ENCODE measurements at places on chromosomes 2 and 18. TPM values are rescaled to one million over a fixed set of nuclear protein-coding genes. Genes with fewer than 3 reads are reported as not detected.

- no peak for DNase-seq
Observed at GRCh38 chr2:167181134-167181533, 292.9 kb downstream of the XIRP2 start.

DNA sequence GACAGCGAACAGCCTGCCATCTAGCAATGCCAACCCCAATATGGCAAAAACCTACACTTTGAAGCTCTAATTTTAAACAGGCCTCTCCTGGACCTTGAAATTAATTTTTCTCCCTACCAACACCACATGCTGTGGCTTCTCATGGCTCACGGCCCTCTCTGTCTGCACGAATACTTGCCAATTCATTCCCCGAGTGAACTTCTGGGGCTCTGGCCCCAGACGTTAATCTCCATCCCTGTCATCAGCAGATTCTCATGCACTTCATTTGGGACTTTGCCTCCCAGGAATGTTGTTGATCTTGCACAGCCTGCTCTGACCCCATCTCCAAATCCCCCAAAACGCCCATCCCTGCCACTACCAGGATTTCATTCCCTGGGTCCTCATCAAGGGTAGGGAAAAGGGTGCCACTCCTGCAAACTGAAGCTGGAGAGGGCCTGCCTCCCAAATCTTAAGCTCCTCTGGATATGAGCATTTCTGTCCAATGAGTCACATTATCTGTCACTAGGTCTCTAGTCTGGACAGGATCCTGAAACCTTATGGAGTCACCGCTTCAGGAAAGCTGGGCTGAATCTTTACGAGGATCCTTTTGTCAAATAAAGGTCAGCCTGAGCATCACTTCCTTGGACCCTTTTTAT lies 10.4 kb downstream of the FIGLA start:
- DNase-seq: no peak

DNA sequence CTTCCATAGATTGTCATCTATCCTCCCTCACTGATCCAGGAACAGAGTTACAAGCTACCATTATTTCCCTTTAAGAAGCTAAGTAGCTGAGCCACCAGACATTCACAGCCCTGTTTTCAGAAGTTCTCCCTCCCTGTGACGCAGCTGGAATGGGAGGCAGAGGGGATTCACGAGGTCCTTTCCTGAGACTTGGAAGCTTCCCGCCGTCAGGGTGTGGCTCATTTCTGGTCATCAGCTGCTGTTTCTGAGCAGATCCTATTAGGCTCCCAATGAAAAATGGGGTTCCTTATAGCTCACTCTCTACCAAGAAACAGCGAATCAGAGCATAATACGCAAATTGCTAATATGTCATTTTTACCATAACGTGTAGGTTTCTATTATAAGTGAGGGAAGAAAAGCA lies 559.3 kb upstream of the ID2 start:
- no peak for DNase-seq

GRCh38 chr2:8694737-8695136 lies 12.9 kb downstream of the ID2 start:
- DNase-seq: no peak

- no peak for DNase-seq
Observed at GRCh38 chr2:214960677-214961076, 151.2 kb upstream of the BARD1 start.

GRCh38 chr18:77571743-77572142 lies 322.1 kb downstream of the GALR1 start:
- no peak for DNase-seq

DNA sequence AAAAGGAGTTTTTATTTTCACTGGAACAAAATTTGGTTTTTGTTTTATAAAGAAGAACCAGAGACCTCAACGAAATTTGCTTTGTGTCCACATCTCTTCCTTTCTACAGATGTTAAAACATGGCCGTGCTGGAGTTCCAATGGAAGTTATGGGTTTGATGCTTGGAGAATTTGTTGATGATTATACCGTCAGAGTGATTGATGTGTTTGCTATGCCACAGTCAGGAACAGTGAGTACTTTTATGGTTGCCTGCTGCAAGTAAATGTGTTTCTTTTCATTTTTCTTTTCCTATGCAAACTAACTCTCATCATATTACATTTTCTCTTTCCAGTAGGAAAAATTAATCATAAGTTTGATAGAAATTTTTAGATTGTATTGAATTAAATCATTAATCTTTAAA lies 48.4 kb upstream of the TBR1 start:
- no peak for DNase-seq

DNA sequence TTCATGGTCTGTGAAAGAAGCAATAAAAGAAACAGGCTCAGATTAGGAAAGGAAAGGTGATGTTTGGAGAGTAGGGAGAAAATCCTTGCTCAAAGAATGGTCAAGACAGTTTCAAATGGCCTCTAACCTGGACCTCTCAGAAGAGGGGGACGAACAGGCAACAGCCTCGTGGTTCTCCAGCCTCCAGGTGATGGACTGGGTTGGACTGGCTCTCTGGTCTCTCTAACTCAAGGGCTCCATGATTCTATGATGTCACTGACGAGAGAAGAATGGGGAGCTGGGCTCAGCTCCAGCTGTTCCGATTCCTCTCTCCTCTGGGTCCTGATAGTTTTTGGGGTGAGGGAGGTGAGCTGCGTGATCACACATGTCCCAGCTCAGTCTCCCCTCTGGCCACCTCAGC lies at the start of gene C2orf74:
Gene C2orf74 (plus strand): TSS at position 301 of the 400 bp plus-strand sequence. CDS start 327 bp downstream, outside the sequence.
- no peak for DNase-seq

GRCh38 chr18:9287036-9287435 lies 47.5 kb upstream of the TWSG1 start:
- no peak for DNase-seq

GRCh38 chr2:11676640-11677039 lies 6.6 kb upstream of the NTSR2 start:
- no peak for DNase-seq

- DNase-seq: no peak
Observed at GRCh38 chr2:16386031-16386430, 279.6 kb downstream of the CYRIA start.

MC5R gene
- total RNA-seq: not detected

DNA sequence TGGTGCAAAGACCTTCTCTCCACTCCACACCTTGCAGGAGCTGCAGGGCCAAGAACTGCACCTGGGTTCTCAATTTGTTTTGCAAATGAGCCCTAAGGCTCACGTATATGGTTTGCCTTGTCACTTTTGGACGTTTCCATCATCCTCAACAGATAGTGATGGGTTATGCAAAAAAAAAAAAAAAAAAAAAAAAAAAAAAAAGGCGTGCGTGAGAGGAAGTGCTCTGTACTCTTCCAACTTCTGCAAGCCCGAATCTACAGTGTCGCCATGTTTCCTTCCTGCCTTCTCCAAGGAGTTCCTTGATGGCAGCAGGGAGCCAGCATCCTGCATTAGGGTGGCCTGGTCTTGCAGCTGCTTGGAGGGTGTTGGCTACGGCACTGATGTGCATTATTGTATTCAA lies 4.0 kb upstream of the INHBB start:
- no peak for DNase-seq

DNA sequence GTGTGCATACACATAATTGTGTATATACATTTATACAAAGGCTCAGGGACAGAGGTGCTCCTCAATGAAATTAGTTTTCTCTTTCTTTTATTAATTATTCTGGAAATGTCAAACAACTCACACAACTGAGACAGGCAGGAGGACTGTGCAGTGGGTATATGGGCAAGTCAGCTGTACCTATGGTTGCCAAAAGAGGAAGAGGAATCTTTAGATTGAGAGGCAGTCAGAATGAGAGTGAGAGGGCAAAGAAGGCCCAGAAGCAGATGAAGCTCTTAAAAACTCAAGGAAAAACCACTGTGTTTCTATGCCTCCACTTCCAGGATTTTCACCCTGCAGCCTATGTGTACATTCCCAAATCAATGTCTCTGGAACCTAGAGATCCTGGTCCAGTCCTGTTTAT lies 79.1 kb downstream of the CACNB4 start:
- DNase-seq: no peak

ITGA4 gene
- total RNA-seq: 118 TPM

TM4SF20 gene
- total RNA-seq: not detected

- no peak for DNase-seq
Observed at GRCh38 chr2:157364257-157364974, 38.8 kb upstream of the ERMN start.

DNA sequence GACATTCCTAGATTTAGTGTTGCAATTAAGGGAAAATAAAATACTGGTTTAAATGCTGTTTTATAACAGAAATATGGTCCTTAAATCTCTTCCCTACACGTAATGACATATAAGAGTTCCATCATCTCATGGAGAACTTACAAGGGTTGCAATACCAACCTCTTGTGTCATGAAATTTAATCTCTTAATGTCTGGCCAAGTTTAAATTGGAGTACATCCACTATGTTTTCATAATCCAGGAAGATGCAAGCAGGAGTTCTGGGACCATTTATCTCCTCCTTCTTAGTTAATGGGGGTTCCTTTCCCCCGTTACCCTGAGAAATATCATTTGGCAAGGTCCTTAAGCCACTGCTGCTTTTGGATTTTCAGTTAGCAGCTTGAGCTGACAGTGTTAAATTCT lies 126.0 kb upstream of the ACVR2A start:
- DNase-seq: no peak

SERPINB10 gene
- total RNA-seq: not detected

GRCh38 chr2:148306027-148306426 lies 285.1 kb downstream of the MBD5 start:
- DNase-seq: no peak

GRCh38 chr2:54597153-54597848 lies 126.2 kb upstream of the EML6 start:
- DNase-seq: no peak

WIPF1 gene
- total RNA-seq: 340 TPM

- DNase-seq: no peak
Observed at GRCh38 chr2:237759176-237759575, 39.4 kb upstream of the RBM44 start.

ARMC9 gene
- 3.8 TPM for total RNA-seq

DNA sequence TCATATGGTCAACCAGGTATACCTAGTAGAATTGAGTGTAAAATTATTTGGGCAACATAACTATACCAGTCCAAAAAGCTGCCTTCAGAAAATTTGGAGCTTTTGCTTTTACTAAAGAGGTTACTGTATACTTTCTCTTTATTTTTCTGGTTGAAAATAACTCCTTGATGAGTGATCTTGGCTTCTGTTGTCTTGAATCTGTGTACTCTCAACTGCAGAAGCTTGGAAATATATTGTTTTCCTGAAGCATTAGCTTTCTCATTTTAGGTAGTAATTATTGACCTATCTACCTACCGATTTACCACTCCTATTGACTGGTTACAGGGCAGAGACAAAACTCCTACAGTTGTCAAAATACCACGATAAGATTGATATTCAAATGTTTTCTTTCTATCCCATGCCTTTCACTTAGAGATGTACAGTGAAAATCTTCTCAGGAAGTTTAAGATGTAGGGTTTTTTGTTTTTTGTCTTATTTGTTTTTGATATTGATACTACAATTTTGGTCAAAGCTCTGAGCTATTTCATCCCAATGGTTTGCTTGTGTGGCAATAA lies 35.7 kb upstream of the DLX1 start:
- no peak for DNase-seq

- DNase-seq: no peak
Observed at GRCh38 chr2:156087875-156088274, 244.6 kb downstream of the NR4A2 start.

DNA sequence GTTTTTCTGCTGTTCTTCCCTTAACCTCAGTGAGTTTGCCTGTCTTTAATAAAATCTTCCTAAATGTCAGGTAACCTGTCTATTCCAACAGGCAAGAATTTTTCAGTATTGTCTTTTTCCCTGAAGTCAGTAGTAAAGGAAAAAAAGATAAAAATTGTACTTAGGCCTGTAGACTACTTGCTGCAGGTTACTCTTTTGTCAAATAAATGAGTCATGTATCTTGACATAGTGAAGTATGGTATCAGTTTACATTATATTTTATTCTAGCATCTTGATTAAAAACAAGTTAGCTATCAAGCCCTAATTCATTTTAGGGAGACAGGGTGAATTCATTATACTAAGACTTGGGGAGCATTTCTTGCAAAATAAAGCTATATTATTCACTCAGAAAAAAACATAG lies 59.8 kb downstream of the ITGA4 start:
- no peak for DNase-seq

DSG1 gene
- not detected for total RNA-seq

- no peak for DNase-seq
Observed at GRCh38 chr2:10038123-10038522, 5.2 kb upstream of the KLF11 start.

DNA sequence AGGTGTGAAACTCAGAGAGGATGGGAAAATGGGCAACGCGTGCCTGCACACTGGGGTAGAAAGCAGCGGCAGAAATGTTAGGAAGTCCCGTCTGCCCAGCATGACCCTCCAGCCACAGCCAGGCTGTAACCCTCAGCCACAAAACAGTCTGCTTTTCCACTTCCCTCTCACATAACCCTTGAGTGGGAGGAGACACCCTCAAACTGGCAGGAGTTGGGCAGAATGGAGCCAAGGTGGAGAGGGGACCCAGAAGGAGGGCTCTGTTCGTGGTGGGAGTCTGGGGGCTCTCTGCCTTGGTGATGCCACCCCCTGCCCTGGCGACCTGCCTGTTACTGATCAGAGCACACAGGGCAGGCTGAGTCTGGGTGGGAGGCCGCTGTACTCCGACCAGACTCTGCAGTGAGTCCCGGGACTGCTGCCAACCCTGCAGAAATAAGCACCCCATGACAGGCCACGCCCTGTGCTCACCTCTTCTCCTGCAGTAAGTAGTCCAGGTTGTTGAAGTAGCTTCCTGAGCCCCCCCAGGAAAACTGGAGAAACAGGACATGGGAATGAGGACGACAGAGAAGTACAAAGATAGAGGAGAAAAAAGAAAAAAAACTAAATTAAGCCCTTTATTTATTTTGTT lies 16.0 kb downstream of the FAM178B start:
- DNase-seq: no peak

SOWAHC gene
- total RNA-seq: 0.31 TPM

CNDP1 gene
- not detected for total RNA-seq

DNA sequence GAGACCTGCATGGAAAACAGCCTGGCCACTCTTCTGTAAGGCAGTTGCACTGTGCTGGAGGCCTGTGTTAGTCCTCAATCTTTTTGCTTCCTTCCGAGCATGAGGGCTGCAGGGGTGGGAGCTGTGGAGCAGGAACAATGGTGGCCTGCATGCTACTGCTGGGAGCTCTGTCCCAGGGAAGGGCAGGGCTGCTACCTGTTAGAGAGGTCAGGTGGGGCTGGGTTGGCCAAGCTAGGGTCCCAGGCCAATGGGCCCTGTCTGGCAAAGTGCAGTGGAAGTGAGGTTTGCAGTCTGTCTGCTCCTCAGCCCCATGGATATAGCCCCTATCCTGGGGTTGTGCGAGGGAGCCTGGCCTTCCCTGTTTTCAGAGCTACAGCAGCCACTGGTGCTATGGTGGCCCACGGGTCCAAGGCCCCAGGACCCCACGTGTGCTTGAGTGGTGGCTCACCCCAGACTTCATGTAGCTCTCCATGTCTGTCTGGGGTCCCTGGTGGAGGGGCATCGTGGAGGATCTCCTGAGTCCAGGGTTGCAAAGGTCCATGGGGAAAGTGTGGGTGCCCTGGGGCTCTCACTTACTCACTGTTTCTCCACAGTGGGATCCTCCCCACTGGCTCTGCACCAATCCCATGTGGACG lies 1212.6 kb upstream of the NXPH2 start:
- DNase-seq: no peak

GRCh38 chr18:74551936-74552555 lies 17.7 kb downstream of the CNDP1 start:
- peak; percentile 60 for DNase-seq

- DNase-seq: no peak
Observed at GRCh38 chr18:75256376-75256775, 45.8 kb downstream of the TSHZ1 start.

Measured in activated T-helper 1 cell treated with anti-CD3 and anti-CD28 coated beads, Interleukin-12 subunit alpha, Interleukin-12 subunit beta, Interleukin-2, Interleukin-4 antibody, amounts not matched to agents 30 ng/mL and 10 ng/mL and 1 ng/mL, durations not matched to agents 14 hours and 24 hours and 36 hours (primary cell).